HT1080 (cell line): ENCODE measurements at places on chromosomes 1 and 21.

DNA sequence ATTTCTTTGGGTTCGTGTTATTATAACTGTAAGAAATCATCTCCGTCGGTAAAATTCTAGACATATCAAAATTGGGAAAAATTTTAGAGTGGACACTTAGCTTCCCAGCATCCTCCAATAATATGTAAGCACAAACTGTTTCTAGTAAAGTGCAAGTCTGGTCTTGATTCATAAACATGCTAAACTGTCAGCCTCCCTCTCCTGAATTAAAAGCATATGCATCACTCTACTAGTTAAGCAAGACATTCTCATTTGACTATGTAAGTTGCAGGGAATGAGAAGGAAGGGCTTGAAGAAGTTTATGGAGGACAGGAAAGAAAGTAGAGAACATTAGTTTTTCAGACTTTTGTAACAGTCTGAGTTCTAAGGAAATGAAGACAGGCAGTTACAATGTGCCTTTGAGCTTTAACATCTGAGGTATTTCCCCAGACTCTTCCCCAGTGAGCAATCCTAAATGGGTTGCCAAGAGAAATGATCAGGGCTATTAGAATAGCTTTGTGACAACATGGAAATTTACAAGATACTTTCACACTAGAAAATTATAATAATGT is 90.0 kb downstream of the TYW3 start:
- no peak for DNase-seq

GRCh38 chr1:228293816-228294500 is 86.1 kb downstream of the OBSCN start:
- no peak for DNase-seq

GRCh38 chr1:228487336-228488124 is at the start of gene RNF187:
TSS of gene RNF187 (plus strand) at chr1:228487382.
- DNase-seq = no peak

- DNase-seq = no peak
These were observed 1.1 kb downstream of the SPOCD1 start for GRCh38 chr1:31814631-31815306.

DNA sequence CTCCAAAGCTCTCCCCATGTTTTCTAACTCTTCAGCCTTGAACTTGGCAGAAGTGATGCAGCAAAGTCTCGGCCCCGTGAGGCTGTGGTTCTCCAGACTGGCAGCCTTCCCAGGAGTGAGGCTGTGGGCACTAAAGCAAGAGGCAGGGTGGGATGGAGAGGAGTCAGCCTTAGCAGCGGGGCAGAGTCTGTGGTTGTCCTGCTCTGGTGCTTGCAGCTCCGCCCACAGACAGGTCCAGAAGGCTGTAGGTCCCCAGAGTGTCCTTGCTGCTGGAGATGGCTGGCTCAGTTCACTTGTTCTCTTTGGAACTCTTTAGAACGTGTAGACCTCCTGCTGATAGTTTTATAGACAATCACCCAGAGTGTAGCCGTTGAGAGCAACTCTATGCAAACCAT is 142.6 kb downstream of the AJAP1 start:
- no peak for DNase-seq

DNA sequence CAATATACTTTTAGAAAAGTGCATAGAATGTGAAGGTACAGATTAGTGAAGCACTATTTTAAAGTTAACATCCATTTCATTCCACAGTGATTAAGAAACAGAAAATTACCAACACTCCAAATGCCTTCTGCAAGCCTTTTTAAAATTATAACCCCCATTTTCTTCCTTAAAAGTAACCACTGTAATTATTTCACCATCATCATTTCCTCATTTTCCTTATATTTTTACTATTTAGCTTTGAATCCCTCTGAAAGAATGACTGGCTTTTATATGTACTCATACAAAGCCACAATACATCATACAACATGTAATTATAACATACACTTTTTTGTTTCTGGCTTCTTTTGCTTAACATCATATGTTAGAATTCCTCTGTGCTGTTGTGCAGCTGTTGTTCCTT is 6.5 kb upstream of the NEGR1 start:
- no peak for DNase-seq
